Stimulated activated CD8-positive, alpha-beta memory T cell treated with anti-CD3 and anti-CD28 coated beads, Interleukin-7, amount 100 ng/mL, for 1 hour (primary cell): ENCODE measurements at places on chromosomes 1 and 21.

GRCh38 chr1:172140591-172140990, 279.9 kb upstream of the C1orf105 start:
- DNase-seq = no peak

DNA sequence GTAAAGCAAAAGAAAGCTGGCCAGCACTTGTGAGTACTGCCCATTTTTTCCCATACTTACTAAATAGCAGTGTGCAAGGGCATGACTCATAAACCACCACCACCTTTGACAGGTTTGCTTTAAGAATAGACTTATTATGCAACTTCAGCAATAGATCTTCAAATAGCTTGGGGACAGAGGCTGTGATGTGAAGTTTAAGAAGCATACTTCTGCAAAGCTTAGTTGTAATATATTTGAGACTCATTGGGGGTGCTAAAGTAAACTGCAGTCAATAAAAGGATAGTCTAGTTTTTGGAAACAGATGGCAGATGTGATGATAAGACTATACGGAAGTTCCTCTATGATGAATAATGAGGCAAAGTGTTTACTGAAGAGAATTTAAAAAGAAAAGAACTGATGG, 210.0 kb downstream of the PLA2G4A start:
- DNase-seq = no peak

DNA sequence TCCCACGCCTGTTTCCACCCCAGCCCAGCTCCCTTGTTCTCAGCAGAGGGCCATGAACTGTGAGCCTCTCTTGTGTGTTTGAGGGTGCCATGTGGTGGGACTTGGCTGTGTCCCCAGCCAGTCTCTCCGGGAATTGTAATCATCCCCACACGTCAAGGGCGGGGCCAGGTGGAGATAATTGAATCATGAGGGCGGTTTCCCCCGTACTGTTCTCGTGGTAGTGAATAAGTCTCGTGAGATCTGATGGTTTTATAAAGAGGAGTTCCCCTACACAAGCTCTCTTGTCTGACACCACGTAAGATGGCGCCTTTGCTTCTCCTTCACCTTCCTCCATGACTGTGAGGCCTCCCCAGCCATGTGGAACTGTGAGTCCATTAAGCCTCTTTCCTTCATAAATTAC, 57.2 kb upstream of the COL6A2 start:
- no peak for DNase-seq

GRCh38 chr1:162726555-162726954, 63.9 kb upstream of the HSD17B7 start:
- no peak for DNase-seq

- no peak for DNase-seq
These were observed 11.6 kb upstream of the EPB41 start for GRCh38 chr1:28902738-28903137.

- DNase-seq = no peak
These were observed 807.1 kb upstream of the PRMT6 start for GRCh38 chr1:106249365-106249764.

GRCh38 chr1:162151900-162152829, 82.7 kb downstream of the NOS1AP start:
- DNase-seq = no peak

GRCh38 chr1:39110882-39111281, 84.7 kb downstream of the NDUFS5 start:
- DNase-seq = no peak

DNA sequence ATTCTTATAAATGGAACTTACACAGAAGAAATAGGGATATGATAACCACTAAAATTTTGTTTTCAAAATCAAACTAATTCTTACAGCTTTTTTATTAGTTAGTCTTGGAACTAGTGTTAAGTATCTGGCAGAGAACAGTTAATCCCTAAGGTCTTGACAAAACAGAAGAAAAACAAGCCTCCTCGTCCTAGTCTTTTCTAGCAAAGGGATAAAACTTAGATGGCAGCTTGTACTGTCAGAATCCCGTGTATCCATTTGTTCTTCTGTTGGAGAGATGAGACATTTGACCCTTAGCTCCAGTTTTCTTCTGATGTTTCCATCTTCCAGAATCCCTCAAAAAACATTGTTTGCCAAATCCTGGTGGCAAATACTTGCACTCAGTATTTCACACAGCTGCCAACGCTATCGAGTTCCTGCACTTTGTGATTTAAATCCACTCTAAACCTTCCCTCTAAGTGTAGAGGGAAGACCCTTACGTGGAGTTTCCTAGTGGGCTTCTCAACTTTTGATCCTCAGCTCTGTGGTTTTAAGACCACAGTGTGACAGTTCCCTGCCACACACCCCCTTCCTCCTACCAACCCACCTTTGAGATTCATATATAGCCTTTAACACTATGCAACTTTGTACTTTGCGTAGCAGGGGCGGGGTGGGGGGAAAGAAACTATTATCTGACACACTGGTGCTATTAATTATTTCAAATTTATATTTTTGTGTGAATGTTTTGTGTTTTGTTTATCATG, 42.3 kb upstream of the LAMC2 start:
- DNase-seq = no peak
